ENCODE measurements at places on chromosomes 1 and 21. TPM values are rescaled to one million over a fixed set of nuclear protein-coding genes. Genes with fewer than 3 reads are reported as not detected.

Gene LCE3E
- not detected for total RNA-seq

Gene SIPA1L2
- total RNA-seq: 59.0 TPM

DNA sequence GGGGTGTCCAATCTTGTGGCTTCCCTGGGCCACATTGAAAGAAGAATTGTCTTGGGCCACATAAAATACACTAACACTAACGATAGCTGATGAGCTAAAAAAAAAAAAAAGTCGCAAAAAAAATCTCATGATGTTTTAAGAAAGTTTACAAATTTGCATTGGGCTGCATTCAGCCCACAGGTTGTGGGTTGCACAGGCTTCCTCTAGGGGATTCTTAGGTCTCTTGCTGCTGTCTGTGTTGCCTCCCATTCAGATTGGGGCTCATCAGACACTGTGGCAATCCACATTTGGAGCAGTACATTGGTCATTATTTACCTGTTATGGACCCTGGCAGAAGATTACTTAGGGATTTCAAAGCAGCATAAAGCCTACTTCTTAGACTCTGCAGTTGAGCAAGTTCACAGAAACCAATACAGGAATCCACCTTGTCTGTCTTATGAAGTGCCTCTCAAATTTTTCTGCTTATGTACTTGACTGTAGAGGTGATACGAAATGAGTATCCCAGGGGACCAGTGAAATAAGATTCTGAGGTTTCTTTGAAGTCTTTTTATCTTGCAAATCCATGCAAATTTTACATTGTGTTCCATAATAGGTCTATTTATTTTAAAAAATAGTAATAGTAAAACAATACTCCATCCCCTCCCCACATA, 205.5 kb downstream of the RPS6KC1 start:
- no peak for DNase-seq

Gene IRF6
- 0.46 TPM for total RNA-seq

- DNase-seq: no peak
These were observed 178.9 kb downstream of the MIS18A start for GRCh38 chr21:32099812-32100416.

- no peak for DNase-seq
These were observed 67.8 kb upstream of the FGGY start for GRCh38 chr1:59229138-59229537.

Gene RAB25
- not detected for total RNA-seq

DNA sequence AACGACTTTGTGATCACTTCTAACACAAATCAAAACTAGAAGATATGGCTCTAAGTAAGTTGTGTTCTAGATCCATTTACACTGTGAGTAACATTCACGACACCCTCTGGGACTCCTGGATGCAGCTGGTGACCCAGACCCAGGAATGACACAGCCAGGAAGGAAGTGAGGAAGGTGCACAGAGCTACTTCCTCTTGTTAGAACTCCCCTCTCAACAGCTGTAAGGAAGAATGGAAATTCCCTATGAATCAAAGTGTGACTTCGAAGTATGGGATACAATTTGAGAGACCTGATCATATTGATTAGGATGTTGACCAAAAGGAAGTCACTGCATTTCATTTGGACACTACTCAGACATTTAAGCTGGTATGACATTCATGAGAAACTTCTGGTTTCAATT, 185.3 kb downstream of the NRIP1 start:
- DNase-seq: no peak

GRCh38 chr1:58156124-58156468, 390.4 kb downstream of the OMA1 start:
- no peak for DNase-seq

Gene CLEC20A
- not detected for total RNA-seq

- no peak for DNase-seq
These were observed 255.9 kb downstream of the NFIA start for GRCh38 chr1:61337981-61338848.

Gene TMEM51
- 8.6 TPM for total RNA-seq

DNA sequence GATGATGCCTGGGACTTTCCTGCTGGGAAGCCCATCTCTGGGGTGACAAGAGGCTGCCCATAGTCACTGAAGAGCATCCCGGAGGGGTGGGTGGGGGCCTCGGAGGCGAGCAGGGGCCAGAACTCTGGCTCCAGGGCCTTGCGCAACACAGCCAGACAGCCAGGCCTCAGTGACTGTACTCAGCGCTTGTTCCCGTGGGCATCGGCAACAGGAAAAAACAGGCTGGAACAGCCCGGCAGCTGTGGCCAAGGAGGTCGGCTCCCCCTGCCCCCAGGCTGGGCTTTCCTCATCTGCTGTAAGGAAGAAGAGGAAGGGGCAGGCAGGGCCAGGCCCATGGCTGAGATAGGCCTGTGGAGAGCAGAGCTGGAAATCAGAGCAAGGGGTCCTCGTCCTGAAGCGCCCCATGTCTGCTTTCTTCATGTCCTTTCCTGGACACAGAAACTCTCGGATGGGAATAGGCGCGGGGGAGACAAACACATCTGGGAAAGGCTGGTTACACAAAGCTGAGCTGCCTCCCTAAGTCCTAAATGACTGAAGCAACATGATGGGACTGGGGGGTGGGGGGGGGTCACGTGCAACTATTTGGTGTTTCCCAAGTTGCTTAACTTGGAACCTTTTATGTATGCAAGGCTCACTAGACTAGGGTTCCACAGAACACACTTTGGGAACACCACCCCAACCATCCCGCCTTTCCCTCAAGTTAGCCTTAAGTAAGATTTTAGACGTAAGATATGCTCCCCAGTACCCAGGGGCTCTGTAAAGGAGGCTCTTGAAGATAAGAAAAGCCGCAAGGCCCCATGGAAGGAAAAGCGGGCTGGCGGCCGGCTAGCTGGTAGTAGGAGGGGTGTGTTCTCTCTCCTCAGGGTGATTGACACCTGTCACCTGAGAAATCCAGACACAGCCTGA, 30.7 kb downstream of the HSPG2 start:
- peak; percentile 96 for DNase-seq

Gene TSPEAR
- total RNA-seq: under 0.01 TPM

Gene DDX20
- 19.9 TPM for total RNA-seq

DNA sequence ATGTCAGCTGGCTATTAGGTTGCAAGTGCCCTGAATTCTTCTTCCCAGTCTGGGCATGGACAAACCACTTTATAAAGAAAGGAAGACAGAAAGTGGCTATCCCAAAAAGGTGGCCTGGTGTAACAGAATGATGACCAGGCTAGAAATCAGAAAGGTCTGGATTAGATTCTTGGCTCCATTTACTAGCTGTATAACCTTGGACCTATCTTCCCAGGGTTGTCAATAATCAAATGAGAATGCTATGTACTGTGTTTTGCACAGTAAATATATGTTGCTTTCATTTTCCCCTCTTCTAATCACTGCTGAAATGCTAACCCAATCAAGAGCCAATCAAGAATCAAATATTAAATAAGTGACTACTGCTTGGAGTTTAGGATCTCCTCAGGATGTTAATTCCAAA, 20.4 kb downstream of the RNF19B start:
- no peak for DNase-seq

DNA sequence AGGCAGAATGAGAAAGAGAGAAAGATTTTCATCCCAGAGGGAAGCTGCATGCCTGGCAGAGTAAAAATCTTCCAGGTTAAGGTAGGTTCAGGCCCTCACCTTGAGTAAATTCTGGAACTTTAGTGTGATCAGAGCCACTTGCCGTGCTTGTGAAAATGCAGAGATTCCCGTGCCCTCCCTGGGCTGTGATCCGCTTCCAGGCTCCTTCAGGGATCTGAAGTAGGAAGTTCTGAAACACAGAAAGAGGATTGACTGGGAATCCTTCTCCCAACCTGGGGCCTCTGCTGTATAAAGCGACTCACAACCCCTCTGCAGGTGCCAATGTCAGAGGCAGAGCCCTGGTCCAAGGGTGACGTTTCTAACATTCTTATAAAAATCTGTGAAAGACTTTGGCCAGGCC, 26.6 kb downstream of the NUAK2 start:
- DNase-seq: no peak

Gene TNFRSF8
- total RNA-seq: 2.7 TPM

DNA sequence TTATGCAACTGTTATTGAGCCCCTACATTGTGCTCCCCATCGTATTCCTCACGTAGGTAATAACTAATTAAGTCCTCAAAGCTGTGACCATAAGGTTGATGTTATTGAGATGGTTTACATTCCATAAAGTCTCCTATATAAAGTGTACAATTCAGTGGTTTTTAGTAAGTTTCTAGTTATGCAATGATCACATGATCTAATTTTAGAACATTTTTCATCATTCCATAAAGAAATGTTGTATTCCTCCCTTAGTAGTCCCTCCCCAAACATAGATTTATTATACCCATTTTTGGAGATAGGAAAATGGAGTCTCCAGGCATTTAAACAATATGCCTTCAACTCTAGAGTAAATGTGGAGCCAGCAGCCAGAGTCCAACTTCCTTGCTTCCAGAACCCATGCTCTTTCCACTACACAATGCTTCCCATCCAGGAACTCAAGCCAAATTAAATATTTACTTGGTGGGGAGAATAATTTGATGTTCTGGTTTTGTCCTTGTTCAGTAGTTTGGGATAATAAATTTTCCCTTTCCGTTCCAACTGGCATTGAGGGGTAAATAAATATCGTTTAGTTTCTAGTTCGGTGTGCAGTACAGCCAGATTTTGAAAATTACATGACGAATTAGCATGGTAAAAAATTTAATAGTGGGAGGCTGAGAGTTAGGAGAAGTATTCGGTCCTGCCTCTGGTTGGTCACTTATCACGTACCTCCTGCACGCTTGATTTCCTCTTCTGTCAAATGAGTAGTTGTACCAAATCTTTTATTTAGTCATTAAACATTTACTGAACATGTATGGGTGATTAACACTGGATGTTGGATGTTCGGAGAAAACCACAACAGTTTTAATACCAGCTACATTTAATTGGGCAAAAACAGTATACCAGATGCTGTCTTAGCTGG, 66.3 kb downstream of the CACHD1 start:
- DNase-seq: no peak

DNA sequence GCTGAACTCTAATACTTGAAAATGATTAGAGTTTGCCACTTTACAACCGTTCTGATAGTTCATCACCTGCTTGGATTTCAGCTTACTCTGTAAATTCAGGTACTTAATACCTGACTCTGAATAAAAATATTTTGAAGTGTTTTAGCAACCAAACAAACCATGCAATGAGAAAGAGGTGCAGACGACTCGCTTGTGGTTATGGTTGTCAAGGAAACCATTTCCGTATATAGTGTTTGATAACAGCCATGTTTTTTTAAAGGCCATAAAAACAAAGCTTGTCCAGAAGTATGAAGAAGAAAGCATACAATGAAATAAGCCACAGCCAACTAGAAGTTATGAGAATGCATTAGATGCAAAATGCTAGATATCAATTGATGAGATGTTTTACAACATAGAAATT, 167.2 kb upstream of the HMCN1 start:
- no peak for DNase-seq

GRCh38 chr1:169368406-169368769, 393 bp downstream of the BLZF1 start:
- DNase-seq: no peak

- DNase-seq: peak; percentile 94
These were observed 73.3 kb downstream of the HSF2BP start for GRCh38 chr21:43585924-43586413.

Gene CDA
- 1.7 TPM for total RNA-seq

DNA sequence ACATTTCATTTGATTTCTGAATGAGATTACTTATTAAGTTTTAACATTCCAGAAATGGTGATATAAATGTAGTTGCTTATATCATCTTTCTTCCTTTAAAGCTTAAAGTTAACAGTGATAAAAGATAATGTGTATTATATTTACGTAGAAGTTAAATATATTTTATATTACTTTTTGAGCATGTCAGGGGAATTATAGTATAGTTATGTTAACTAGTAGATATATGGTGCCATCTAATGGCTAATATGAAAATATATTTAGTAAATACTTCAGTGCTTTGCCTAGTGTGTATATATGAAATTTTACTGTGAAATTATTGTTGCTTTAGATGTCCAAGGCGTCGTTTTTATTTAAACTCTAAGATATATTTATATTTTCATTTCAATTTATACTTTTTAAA, 51.5 kb downstream of the SYT14 start:
- DNase-seq: no peak

DNA sequence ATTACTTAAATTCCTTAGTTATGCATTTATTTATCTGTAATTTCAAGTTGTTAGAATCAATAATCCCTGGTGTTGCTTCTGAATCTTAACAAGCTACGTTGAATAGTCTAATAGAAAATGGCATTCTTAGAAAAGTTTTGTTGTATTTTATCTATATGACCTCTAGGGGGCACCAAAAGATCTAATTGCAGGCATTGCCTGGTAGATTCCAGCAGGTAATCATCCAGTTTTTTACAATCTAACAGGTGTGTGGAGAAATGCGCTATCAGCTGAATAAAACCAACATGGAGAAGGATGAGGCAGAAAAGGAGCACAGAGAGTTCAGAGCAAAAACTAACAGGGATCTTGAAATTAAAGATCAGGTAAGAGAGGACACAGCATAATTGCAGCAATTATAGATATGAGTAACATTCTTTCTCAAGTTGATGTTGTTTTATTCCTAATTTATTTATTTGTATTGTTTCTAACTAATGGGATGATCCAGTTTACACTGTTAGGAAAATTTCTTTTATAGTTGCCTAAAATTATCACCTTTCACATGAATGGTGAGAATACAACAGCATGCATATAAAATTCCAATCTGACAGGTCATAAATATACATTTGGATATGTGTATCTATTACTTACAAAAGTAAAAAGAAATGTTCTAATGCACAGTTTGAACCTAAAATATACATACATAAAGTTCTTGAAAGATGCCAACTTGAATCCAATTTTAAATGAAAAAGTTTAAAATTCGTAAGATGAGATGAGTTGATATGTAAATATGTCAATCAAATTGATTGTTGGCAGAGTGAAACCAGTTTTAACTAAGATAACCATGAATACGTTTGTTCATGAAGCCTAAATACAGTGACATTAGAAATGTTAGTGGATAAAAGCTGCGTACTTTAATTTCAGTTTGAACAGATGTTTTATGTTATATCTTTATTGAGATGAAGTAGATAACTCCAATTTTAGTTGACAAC, 88.4 kb downstream of the SDCCAG8 start:
- no peak for DNase-seq

Gene KCNA2
- 2.0 TPM for total RNA-seq

GRCh38 chr1:152034654-152035538, 1.9 kb downstream of the S100A11 start:
- DNase-seq: no peak

Gene LRRC38
- total RNA-seq: not detected

- DNase-seq: no peak
These were observed 12.6 kb upstream of the S100B start for GRCh38 chr21:46617267-46618051.

- no peak for DNase-seq
These were observed 10.6 kb downstream of the SOD1 start for GRCh38 chr21:31670070-31670469.

Measured in esophagus muscularis mucosa (tissue), 4 donors.